ENCODE measurements at places on chromosomes 1 and 21.

- no peak for DNase-seq
Measured at GRCh38 chr1:25090707-25091422, 141.4 kb downstream of the SYF2 start.

DNA sequence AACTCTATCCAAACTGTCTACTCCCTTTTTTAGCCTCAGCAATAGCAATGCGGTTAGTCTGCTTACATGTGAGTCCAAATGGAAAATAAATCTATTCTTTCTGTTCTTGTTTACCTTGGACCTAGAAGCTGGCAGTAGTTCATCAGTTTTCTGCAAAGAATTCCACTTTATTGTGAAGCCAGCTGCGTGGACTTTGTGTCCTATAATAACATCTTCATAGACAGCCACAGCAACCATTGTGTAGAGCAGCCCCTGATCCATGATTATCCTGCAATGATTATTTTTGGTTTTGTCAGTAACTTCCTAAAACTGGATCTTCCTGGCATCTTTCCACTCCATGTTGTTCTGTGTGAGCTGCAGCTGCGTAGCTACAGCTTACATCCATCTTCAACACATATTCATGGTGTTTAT, 408.7 kb downstream of the NUF2 start:
- peak; percentile 22 for DNase-seq

DNA sequence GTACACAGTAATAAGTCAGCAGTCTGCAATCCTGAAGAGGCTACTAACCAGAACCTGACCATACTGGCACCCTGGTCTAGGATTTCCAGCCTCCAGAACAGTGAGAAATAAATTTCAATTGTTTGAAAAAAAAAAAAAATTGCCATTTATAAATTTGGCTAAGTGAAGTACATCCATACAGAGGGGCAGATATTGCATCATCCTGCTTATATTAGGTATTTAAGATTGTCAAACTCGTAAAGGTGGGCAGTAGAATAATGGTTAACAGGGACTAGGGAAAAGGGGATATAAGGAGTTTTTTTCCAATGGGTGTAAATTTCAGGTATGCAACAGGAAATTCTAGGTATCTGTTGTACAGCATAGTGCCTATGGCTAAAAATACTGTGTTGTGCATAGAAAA, 1250.9 kb downstream of the BRINP3 start:
- no peak for DNase-seq

DNA sequence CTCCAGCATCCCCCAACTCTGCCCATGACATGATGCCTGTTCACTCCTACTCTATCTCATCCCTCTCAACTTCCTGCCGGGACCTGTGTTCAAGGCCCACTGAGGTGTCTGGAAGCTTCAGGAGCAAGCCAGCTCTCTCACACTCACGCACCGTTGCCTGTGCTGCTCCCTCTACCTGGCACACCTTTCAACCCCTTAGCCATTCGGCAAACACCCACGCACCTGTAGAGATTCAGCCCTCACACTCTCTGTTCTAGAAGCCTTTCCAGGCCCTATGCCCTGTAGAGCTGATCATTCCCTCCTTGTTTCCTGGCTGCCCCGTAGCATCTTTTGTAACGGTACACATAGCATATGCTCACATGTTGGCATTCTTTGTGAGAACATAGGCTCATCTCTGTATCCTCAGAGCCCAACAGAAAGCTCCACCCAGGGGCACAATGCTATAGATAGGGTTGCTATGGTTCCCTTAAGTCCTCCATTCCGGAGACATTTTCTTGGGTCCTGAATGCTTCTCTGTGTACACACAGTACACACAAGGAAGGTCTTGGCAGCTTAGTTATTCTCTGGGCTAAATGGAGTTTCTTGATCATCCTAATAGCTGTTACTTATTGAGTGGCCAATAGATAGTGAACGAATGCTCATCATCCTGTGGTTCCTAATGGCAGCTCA, 1.3 kb downstream of the C8B start:
- DNase-seq = no peak

DNA sequence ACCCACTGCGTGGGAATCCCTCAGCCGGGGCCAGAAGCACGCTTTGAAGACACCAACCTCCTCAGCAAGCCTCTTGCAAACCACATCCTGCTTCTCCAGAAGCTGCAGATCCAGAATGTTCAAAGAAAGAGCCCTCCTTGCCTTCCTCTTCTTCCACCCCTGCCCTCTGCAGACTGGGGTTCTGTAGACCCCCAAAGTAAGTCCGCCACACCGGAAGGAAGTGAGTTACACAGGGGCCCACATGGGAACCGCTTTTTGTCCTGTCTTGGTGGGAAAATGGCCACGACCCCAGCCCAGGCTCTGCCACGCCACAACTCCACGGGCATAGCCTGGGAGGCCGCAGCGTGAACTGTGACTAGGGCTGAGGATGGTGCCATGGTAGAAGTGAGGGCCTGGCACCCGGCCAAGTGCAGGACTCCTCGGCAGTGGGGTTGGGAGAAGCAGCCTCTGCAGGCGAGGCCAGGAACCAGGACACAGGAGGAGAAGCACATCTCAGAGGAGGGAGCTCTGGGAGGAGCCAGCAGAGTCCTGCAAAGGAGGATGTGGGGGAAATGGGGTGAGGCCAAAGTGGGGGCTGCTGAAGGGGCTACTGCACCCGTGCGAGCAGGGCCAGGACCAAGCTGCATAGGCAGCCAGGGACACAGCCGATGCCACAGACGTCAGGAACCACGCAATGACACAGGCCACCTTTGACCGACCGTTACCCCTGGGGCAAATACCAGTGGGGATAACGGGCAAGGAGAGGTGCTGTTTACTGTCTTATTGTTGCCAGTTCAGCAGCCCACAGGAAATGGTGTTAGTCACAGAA, 30.9 kb downstream of the PDE9A start:
- DNase-seq = peak; percentile 12

DNA sequence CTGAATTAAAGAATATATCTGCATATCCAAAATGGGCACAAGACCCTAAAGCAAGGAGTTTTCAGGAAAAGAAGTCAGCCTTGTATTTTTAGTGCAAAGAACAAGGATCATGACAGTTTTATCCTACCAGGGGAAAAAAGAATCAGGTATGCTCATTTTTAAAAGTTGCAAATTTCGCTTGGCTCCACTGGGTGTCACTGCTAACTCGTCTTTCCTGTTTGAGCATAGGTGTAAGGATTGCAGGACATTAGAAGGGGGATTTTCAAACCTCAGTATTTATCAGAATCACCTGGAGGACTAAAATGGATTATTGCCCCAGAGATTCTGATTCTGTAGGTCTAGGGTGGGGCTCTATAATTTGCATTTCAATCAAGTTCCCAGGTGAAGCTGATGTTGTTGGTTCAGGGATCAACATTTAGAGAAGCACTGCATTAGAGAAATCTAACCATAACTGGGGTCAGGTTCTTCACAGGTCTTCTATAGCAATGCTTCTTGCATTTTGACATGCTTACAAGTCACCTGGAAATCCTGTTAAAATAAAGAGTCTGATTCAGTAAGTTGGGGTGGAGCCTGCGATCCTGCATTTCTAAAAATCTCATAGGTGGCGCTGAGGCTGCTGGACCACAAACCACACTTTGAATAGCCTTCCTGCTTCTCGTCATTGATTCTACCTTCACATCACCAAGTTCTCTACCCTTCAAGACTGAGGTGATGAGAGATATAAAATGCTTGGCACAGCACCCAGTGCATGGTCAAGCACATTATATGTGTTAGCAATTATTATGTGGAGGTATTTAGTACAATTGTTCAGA, 39.6 kb downstream of the NUF2 start:
- DNase-seq = peak; percentile 11

DNA sequence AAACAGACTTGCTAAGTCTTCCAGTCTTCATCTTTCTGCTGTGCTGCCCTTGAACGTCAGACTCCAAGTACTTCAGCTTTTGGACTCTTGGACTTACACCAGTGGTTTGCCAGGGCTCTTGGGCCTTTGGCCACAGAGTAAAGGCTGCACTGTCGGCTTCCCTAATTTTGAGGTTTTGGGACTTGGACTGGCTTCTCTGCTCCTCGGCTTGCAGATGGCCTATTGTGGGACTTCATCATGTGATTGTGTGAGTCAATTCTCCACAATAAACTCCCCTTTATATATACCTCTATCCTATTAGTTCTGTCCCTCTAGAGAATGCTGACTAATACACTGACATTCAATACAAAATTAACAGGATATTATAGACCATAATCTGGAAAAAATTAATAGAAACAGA, 628.1 kb downstream of the PLPP3 start:
- no peak for DNase-seq

DNA sequence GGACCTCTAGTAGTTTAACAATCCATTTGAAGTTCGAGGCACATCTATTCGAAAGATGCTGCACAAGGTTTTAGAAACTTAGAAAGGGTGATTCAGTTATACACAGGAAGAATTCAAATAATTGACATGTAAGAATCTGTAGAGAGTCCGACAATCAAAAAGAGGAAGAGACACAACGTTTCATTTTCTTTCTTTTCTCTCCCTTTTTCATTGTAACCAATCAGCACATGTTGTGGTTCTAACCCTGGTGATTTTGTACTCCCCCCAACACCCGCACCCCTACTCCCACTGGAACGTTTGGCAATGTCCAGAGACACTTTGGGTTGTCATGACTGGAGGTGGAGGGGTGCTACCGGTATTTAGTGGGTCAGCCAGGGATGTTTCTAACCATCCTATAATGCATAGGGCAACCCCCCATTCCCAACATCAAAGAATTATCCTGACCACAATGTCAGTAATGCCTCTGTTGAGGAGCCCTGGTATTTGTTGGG, 4.9 kb downstream of the TGFB2 start:
- no peak for DNase-seq

- no peak for DNase-seq
Measured at GRCh38 chr1:82226186-82226505, 425.4 kb downstream of the ADGRL2 start.

- DNase-seq = no peak
Measured at GRCh38 chr1:41341772-41342562, 19.3 kb upstream of the FOXO6 start.

GRCh38 chr1:160197231-160197630, 6.9 kb downstream of the CASQ1 start:
- DNase-seq = no peak

DNA sequence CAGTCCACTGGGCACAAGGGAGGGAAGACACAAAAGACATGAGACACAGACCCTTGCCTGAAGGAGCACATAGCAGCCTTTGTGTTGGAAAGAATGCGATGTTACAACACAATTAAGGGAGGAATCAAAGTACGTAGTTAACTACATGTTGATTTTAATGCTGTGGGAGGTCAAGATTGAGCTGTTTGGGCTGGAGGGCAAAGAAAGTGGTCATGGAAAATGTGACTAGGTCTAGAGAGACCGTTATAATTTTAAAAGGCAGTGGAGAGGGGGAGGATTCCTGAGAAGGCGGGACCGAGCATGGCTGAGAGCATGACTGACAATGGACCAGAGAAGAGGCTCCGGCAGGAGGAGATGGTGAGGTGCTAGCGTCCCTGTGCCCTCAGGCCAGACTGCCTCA, 111.8 kb upstream of the ATP1A1 start:
- DNase-seq = peak; percentile 25

GRCh38 chr21:44999972-45000636, 60.3 kb downstream of the SLX9 start:
- no peak for DNase-seq

- DNase-seq = peak; percentile 18
Measured at GRCh38 chr1:118021668-118022067, 92.1 kb downstream of the WDR3 start.

- no peak for DNase-seq
Measured at GRCh38 chr1:46806196-46807020, 7.6 kb downstream of the CYP4B1 start.

GRCh38 chr1:85940656-85941306, 215.8 kb downstream of the COL24A1 start:
- peak; percentile 51 for DNase-seq

GRCh38 chr1:187853505-187853904, 1024.8 kb downstream of the PLA2G4A start:
- no peak for DNase-seq

DNA sequence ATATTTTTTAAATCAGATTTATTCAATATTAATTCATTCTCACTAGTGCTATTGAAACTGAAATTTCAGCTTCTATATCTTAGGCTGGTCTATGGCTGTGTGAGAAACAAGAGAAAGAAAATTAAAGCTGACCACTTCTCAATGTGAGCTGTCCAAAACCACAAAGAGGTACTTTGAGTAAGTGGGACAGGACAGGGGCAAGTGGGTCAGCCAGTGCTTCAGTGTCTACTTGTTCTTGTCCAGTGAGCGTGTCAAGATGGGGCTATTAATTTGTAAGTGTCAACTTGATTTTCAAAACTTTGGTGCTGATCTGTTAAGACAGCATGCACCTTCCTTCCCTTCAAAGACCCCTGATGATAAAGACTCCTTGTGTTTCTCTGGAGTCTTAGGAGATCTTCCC, 533.9 kb downstream of the PLPP3 start:
- DNase-seq = no peak

DNA sequence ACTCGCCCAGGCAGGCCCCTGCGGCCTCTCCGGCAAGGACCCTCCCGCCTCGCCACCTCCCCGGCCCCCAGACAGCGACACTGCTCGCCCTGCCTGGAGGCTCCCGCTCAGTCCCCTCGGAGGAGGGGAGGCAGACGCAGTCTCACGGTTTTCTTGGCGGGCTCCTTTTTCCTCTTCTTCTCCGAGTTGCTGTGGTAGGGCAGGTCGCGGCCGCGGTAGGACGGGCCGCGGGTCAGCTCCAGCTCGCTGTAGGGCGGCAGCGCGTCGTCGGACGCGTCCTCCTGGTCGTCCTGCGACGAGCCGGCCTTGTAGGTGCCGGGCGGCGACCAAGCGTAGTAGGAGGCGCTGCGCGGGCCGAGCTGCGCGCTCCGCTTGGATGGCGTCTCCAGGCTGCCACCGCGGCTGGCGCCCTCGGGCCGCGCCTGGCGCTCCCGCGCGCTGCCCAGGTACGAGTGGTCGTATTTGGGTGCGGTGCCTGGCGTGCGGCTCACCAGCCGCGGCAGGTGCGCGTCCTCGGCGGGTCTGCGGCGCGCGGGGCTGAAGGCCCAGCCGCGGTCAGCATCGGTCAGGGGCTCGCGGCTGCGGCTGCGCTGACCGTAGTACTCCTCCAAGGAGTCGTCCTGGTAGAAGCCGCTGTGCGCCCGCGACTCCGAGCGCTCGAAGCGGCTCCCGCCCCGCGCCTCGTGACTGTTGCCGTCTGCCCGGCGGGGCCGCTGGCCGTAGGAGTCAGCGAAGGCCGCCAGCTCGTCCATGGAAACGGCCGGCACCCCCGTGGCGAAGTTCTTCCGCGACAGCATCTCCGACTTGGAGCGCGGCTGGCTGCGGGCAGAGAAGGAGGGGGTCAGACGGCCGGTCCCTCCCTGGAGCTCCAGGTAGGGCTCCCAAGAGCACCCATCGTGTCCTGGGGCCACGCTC, 44.8 kb upstream of the TADA1 start:
- no peak for DNase-seq

GRCh38 chr1:207815913-207816291, 64.0 kb downstream of the CD46 start:
- DNase-seq = peak; percentile 69

Measured in EH (cell line).